ENCODE measurements at places on chromosomes 6 and 20. TPM values are rescaled to one million over a fixed set of nuclear protein-coding genes. Genes with fewer than 3 reads are reported as not detected.

- no peak for DNase-seq
These were observed 3.4 kb downstream of the EYA4 start for GRCh38 chr6:133244519-133244918.

DNA sequence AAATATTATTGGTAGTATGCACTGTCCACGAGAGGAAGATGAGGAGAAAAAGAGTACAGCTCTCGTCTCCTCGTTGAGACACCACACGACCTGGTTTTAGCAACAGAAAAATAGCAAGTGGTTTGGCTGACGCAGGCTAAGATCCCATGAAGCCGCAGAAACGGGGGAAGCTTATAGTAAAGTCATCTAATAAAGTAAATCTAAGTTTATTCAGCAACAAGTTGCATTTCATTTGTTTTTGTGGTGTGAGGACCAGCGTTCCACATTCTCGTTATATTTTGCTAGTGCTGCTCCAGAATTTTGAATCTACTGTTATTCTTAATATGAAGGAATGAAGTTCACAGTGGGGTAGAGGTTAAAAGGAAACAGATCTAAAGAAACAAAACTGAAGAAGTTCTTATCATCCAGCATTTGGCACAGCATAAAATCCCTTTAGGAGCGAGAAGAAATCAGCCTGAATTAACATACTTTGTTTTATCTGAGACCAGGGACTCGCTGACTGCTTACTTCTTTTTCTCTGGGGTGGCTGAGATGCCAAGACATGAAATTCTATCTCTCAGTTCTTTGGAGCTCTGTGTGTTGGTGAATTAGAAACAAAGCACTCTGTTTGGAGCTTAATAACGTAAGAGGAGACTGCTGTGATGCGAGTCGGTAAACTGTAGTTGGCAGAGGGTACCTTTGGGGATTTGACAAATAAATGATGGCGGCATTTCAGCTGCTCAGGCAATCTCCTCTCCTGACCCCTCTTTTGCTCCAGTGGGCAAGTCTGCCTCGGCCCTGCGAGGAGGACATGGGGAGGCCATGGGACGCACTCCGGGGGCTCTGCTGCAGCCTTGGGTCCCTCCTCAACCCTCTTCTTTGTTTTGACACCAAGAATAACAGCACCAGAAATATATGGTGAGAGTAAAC lies 24.9 kb upstream of the IRF4 start:
- DNase-seq = no peak

- DNase-seq = no peak
These were observed 379.5 kb upstream of the POU3F2 start for GRCh38 chr6:98454809-98455322.

GRCh38 chr6:132797951-132798868 lies at the start of gene SLC18B1:
TSS of gene SLC18B1 (minus strand) at chr6:132798637. CDS start at chr6:132798456, 181 bp downstream.
- DNase-seq = peak; percentile 54

DNA sequence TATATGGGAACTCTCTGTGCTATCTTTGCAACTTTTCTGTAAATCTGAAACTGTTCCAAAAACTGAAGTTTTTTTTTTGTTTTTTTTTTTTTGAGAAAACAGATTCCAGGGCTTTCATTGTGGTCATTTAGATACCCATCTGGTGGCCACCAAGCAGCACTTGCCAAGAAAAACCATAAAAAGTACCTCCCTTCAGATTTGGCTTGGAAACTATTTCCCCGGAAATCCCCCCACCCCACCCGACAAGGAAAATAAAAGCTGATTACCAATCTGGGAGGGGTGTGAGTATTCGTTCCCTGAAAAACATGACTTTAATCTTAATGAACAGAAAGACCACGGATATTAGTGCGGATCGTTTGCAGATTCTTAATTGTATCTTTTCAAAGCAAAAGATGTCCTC lies 1.9 kb downstream of the NFATC2 start:
- no peak for DNase-seq

GRCh38 chr20:41411391-41411847 lies 44.8 kb upstream of the EMILIN3 start:
- DNase-seq = no peak

DNA sequence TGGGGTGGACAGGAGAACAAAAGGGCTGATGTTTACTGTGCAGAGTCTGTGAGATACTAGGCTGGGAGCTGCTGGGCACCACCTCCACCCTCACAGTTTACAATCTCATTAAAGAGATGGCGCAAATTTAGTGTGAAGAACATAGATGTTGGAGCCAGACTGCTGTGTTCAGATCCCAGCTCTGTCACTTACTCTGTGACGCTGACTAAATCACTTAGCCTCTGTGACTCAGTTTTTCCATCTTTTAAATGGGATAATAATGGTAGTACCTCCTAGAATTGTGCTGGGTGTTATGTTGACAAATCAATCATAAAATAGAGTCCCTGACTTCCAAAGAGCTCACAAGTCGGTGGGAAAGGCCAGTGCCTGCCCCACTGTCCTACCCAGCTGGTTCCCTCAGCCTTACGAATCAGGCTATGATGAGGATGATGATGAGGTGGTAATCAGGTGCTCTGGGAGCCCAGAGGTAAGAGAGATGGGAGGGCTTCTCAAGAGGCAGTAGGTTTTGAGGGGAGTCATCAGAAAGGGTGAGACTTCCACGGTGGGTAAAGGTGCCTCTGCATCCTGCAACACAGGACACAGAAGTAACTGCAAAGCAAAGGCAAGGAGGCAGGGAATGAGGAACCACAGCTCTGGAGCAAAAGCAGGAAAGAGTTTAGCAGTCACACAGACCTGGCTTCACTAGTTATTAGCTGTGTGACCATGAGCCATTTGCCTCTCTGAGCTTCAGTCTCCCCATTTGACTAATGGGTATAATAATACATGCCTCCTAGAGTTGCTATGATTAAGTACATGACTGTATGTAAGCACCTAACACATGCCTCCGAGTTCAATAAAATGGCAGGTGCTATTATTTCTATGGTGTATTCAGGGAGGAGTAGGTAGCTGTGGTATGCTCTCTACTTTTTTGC lies 8.9 kb downstream of the FYN start:
- DNase-seq = peak; percentile 21

GRCh38 chr6:28803337-28803709 lies 120.5 kb downstream of the TRIM27 start:
- DNase-seq = no peak

GRCh38 chr6:31466466-31466865 lies 31.5 kb upstream of the MICB start:
- DNase-seq = no peak

DNA sequence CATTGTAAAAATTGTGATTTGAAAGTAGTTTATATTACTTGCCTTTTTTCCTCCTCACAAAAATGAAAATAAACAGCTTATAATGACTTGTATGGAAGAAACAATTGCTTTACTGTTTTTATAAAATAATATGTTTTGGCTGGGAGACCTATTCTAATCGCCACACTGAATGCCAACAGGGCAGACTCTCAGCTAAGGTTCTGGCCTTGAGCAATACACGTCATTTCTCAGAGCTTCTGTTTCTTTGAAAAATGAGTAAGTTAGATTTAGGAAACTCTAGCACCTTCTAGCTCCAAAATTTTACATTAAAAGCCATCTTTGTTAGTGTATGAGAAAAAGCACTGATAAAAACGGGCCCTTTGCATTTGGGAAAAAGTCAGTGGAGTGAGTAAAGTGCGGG lies 166.6 kb downstream of the ARID1B start:
- DNase-seq = no peak

- no peak for DNase-seq
These were observed 11.9 kb downstream of the DPPA5 start for GRCh38 chr6:73342174-73342573.

- DNase-seq = no peak
These were observed 10.9 kb upstream of the GCM1 start for GRCh38 chr6:53159558-53159957.

DNA sequence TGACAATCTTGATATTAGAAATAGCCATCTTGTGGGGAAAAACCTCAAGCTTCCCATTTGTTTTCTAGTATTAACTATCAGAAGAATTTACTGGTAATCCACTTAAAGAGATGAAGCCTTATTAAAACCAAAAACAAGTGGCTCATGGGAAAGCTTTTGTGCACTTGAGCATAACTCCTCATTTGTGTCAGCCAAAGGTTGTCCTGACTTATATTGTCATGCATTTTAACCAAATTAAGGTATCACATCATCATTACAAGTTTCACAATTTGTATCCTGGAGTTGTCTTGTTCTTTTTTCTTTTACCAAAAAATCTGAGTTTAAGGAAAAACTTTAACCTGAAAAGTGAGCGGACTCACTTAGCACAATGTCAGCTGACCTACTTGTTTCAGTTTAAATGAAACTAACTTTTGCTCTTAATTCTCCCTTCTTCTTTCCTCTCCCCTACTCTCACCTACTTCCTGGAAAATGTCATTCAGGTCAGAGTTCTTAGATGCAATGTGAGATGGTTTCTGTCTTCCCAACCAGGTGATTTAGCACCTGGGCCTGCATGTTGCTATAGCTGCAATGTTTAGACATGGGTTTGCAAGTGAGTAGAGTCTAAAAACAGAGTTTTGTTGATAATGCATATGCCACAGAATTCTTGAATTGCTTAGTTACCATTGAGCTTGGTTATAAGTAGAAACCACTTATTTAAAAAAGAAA lies 82.8 kb downstream of the TNFAIP3 start:
- DNase-seq = no peak

- DNase-seq = no peak
These were observed 115.2 kb downstream of the PAK5 start for GRCh38 chr20:9723501-9724202.

DNA sequence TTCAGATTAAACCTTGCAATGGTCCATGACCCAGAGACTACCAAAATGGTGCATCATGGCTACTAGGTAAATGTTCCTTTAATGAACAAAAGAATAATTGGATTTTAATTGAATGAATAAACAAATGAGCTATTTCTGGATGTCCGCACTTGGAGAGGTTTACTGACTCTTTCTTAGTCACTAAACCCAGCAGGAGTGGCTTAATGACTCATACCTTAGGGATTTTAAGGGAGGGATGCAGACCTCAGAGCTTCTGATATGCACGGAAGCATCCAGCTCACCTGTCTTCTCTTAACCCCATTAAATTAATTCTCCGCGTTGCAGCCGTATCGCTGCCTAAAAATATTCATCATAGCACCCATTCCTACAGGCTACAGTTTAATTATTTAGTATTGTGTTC lies 970.0 kb upstream of the SLC35B3 start:
- no peak for DNase-seq

DNA sequence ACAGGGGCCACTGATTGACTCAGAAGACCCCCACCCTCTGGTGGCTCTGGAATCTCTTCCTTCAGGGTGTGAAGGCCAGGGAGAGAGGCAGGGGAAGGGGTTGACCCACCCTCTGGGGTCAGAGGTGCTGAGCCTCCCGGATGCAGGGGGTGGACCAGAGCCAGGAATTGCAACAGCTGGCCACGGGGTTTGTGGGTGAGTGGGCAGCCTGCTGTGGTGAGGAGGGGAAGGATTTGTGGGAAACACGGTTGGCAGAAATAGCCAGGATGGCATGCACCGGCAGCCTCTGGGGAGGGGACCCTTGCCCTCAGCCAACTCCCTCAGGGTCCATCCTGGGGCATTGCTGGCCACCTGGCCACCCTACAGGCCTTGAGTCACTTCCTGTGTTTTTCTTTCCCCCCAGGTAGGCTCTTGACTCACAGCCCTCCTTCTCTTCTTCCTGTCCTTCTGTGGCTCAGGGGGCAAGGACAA lies 92.8 kb downstream of the MRPL14 start:
- DNase-seq = no peak

- DNase-seq = peak; percentile 66
These were observed 13.2 kb downstream of the OTOR start for GRCh38 chr20:16761305-16761829.

GRCh38 chr6:38572186-38572813 lies 67.4 kb downstream of the BTBD9 start:
- no peak for DNase-seq

MOG gene
- total RNA-seq = not detected

HSPA12B gene
- total RNA-seq = not detected

EEF1A2 gene
- not detected for total RNA-seq

HLA-DPA1 gene
- 39.1 TPM for total RNA-seq

OXT gene
- not detected for total RNA-seq

HLA-B gene
- 3,473 TPM for total RNA-seq

ATP5F1E gene
- total RNA-seq = 97.8 TPM

RCAN2 gene
- not detected for total RNA-seq

NKX2-2 gene
- not detected for total RNA-seq

ADA gene
- total RNA-seq = 112 TPM
